Progenitor cell of endocrine pancreas (in vitro differentiated cells): ENCODE measurements at places on chromosomes 5 and 9. TPM values are rescaled to one million over a fixed set of nuclear protein-coding genes. Genes with fewer than 3 reads are reported as not detected.

The CCDC183 gene
- 9.0 and 9.5 TPM in 2 replicates for total RNA-seq

DNA sequence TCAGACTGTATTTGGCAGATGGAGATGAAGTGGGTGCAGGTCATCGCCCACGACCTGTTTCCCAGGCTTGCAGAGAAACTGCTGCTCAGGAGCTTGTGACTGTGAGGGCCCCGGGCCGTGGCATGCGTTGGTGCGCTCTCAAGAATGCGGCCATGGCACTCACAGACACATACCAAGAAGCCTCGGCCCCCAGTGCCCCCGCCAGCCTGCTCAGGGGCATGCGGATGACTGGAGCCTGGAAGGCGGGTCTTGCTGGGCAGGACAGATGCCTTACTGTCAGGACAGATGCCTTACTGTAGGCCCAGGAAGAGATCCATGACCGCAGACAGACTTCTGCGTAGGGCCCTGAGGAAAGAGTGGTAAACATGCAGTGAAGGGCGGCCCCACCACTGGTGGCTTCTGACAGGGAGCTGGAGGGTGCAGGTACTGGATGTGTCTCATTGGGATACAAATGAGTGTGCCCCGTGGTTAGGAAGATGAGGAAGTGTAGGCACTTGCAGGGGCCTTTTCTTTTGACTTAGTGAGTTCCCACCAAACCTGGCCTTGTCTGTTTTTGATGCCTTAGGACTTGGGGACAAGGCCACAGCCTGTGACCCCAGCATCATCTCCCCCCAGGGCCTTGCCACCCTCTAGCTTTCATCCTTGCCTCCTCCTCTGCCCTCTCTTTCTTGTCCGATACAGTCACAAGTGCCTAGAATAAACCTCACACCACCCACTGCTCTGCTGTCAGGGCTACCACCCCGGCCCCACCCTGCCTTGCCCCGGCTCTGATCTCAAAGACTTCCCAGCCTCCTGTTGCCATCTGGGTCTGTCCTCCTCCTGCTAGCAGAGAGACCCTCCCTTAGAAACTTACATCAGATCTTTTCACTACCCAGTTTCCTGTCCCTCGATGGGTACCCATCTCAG lies 68.8 kb upstream of the ABL1 start:
- peak overlapping the region; percentile 56 for H3K27ac ChIP-seq
- no peak for DNase-seq
- H3K4me1 ChIP-seq, result peaks cover 25% of the 10 kb centered on the region
- no peak overlapping the region for H3K4me3 ChIP-seq
- no peaks in the 10 kb centered on the region for H3K36me3 ChIP-seq

DNA sequence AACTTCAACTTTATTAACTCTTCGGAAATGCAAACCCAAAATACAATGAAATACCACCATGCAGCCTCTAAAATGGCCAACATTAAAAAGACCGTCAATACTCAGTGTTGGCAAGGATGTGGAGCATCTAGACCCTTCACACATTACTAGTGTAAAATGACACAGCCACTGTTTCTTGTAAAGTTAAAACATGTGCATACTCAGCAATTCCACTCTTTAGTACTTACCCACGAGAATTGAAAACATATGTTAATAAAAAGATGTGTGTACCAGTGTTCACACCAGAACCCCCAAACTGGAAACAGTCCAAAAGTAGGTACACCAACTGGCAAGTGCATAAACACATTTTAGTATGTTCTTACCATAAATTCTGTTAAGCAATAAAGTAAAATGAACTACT lies 294.7 kb downstream of the PLK2 start:
- H3K27me3 ChIP-seq, result no peaks in the 10 kb centered on the region
- no peaks in the 10 kb centered on the region for H3K36me3 ChIP-seq
- no peaks in the 10 kb centered on the region for H3K4me1 ChIP-seq
- H3K4me3 ChIP-seq, result no peak overlapping the region
- DNase-seq, result no peak

- peaks cover 13% of the 10 kb centered on the region for H3K4me1 ChIP-seq
- no peak for DNase-seq
- no peaks in the 10 kb centered on the region for H3K27me3 ChIP-seq
- peaks cover 8% of the 10 kb centered on the region for H3K36me3 ChIP-seq
- H3K4me3 ChIP-seq, result no peak overlapping the region
These were observed 93.9 kb downstream of the GPBP1 start for GRCh38 chr5:57267805-57268204.

GRCh38 chr9:134605351-134605965 lies 36.1 kb upstream of the COL5A1 start:
- H3K27me3 ChIP-seq, result peaks cover 5% of the 10 kb centered on the region
- H3K36me3 ChIP-seq, result no peaks in the 10 kb centered on the region
- peaks cover 1% of the 10 kb centered on the region for H3K4me1 ChIP-seq
- no peak overlapping the region for H3K27ac ChIP-seq
- H3K4me3 ChIP-seq, result no peak overlapping the region

DNA sequence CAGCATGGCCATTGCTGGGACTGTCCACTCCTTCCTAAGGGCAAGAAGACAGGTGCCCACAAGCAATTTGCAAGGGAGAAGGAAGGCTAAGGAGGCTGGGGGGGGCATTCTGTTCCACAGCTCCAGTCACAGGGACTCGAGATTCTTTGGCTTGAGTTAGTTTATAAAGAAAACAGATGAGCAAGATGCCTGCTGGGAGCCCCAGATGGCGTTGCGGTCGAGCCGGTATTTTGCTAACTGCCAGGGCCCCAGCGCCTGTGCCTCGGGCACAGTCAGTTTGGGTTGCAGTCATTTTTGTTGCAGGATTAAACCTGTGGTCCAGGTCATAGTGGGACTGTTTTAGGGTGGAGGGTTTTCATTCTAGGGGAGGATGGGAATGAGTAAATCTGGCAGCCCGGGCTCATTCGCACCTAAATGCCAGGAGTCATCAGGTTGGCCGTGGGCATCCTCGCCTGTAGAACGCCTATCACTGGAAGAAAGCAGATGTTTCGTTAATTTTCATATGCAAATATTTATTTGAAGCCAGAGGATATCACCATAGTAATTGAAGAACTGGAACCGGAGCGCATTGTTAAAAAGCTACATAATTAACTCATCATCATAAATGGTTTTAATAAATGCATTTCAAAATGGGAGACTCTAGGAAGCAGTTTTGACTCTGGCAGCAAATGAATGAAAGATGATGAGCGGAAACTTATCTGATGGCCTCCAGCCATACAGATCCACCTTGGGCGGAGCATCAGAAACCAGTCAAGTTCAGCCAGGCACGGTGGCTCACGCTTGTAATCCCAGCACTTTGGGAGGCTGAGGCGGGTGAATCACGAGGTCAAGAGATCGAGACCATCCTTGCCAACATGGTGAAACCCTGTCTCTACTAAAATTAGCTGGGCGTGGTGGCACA lies 87.1 kb upstream of the FCN2 start:
- no peak overlapping the region for H3K4me3 ChIP-seq
- H3K4me1 ChIP-seq, result no peaks in the 10 kb centered on the region
- H3K27ac ChIP-seq, result no peak overlapping the region
- H3K36me3 ChIP-seq, result no peaks in the 10 kb centered on the region

DNA sequence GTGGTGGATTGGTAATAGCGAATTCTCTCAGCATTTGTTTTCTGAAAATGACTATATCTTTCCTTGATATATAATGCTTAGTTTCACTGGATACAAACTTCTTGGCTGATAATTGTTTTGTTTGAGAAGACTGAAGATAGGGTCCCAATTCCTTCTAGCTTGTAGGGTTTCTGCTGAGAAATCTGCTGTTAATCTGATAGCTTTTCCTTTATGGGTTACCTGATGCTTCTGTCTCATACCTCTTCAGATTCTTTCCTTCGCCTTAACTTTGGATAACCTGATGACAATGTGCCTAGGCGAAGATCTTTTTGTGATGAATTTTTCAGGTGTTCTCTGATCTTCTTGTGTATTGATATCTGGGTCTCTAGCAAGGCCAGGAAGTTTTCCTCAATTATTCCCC lies 94.7 kb upstream of the ACO1 start:
- peaks cover 7% of the 10 kb centered on the region for H3K4me1 ChIP-seq
- H3K27me3 ChIP-seq, result no peaks in the 10 kb centered on the region
- H3K4me3 ChIP-seq, result no peak overlapping the region
- no peaks in the 10 kb centered on the region for H3K36me3 ChIP-seq
- H3K27ac ChIP-seq, result no peak overlapping the region
